A673 (cell line): ENCODE measurements at places on chromosomes 7 and 10.

GRCh38 chr7:42198974-42199668, 37.9 kb downstream of the GLI3 start:
- no peak for DNase-seq

DNA sequence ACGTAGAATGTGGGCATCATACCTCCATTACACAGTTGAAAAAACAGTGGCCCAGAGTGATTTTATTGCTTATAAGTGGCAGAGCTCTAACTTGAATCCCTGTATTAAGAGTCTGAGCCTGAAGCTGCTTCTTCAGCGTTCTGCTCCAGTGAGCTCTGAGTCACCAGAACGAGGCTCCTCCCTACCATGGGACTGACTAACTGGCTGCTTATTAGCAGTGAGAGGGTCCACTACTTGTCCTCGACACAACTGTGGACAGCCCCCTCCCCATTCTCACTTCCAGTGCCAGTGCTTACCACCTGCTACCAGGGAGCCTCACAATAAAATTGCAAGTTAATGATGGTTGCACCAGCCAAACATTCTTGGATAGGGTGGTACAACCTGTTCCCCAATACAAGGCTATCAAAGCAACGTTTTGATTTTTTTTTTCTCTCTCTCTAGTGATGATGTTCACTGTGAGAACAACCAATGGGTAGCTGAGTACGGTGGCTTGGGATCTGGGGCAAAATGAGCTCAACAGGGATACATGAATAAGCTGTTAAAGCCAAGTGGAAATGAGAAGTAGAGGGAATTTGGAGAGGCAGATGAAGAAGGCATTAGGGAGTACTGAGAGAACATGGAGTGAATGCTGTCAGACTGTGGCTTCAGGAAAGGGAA, 2.7 kb upstream of the NRG3 start:
- no peak for DNase-seq

GRCh38 chr7:44320794-44321371, 4.5 kb downstream of the CAMK2B start:
- DNase-seq = no peak

- DNase-seq = no peak
These were observed 1.0 kb downstream of the SORCS3 start for GRCh38 chr10:104641937-104642657.

DNA sequence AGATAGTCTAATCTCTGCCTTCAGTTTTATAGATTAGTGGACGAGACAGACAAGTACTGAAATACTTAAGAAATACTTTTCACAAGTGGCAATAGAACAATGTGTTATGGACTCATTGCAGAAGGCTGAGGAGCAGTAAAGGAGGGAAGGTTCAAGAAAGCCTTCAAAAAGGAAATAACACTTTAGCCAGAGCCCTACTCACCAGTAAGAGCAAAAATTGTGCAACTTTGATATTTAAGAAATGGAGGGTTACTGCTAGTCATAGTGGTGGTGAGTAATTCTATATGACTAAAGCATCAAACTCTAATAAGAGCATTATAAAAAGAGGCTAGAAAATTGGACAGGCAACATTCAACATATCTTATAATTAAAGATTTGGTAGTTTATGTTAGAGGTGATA, 28.8 kb downstream of the PTPN12 start:
- no peak for DNase-seq

DNA sequence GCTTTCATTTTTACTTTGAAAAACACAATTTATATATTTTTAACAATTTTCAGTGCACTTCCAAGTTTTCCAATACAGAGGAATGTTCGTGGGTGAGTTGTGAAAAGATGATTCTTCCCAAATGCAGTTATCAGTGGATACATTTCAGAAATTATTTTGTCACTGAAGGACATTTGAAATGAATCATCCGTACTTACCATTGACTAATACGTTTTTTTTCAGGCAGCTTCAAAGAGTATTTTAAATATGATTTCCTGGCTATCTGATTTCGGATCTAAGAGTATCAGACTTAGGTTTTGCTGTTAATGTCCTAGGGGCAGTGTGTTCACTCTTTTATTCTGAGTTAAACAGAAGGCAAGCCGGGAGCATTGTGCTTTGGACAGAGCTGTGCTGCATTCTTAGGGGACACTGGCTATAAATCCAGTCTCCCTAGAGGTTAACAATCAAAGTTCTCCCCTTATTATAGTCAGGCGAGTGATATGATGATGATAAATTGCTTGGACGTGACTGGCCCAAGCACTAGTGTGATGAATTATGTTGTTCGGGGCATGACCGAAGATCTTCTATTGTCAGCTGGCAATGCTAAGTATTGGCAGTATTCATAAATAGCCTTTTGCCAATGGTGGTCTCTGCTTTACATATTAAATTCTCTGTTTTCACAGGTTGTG, 4.5 kb downstream of the PTER start:
- DNase-seq = no peak

GRCh38 chr7:66281678-66282590, 76.8 kb downstream of the TPST1 start:
- DNase-seq = peak; percentile 63

- no peak for DNase-seq
These were observed 563.6 kb downstream of the SUGCT start for GRCh38 chr7:40698214-40698920.

- peak; percentile 82 for DNase-seq
These were observed 593.1 kb downstream of the SORCS1 start for GRCh38 chr10:106571192-106571946.

- no peak for DNase-seq
These were observed 124.2 kb upstream of the ZNF746 start for GRCh38 chr7:149621776-149622175.

DNA sequence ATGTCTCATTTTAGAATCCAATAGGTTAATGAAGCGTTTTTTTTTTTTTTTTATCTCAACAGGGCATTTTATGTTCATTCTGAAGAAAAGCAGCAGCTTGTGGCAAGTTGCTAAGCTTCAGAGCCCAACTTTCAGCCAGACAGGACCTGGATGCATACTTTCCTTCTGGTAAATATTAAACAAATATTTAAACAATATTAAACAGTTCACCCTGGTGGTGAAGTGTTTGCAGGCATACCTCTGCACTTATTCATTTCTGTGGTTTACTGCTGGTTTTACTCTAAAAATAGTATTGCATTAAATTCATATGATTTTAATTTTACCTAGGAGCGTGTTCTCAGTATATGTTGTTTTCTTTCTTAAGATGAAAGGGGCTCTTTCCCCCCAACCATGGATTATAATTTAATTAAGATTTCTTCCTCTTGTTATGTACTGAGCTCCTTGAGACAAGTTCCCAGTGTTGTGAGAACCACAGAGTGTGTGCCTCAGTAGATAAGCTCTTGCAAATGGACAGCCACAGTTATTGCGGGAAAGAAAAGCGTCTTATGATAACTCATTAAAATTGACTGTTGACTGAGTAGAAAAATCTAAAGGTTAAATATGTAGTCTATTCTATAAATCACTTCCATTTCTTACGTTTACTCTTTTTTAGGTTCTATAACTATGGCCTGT, 155.8 kb downstream of the MALRD1 start:
- DNase-seq = no peak

- peak; percentile 82 for DNase-seq
These were observed 3.5 kb upstream of the GNGT1 start for GRCh38 chr7:93902777-93903423.

GRCh38 chr10:1186683-1186990, 130.5 kb downstream of the WDR37 start:
- DNase-seq = no peak

DNA sequence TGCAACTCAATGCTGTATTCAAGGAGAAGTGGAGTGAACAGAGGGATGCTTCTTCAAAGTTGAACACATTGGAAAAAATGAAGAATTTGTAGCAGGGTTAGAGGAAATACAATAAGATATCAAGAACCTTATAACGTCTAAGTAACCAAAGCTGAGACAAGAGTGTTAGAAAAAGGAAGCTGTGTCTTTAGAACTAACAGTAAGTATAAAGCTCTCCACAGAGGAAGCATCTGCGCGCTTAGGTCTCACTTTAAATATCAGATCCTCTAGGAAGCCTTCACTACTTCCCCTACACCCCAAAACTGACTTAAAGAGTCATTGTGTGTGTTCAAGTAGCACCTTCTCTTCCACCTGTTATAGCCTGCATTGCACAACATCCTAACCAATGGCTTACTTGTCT, 43.0 kb downstream of the CH25H start:
- DNase-seq = no peak

- no peak for DNase-seq
These were observed 123.6 kb downstream of the OAT start for GRCh38 chr10:124294811-124295770.

DNA sequence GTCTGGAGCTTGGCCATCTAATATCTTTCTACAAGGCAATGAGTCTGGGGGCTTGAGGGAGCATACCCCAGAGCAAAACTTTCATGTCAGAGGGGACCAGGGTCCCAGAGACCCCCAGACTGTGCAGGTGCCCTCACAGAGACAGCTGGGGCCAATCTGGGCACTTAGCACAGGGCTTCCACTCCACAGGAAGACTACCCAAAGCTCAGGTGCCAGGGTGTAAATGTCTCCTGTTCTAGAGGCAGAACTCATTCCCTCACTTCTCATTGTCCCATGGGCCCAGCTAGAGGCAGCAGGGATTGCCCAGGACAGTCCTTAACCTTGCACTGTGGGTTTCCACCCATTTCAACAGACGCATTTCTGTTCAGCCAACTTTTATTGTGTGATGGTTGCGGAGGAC, 246.9 kb downstream of the ACTR3B start:
- no peak for DNase-seq

GRCh38 chr7:8710124-8710523, 276.7 kb downstream of the NXPH1 start:
- DNase-seq = no peak
